Urinary bladder (tissue), 4 donors: ENCODE measurements at places on chromosomes 4 and X.

DNA sequence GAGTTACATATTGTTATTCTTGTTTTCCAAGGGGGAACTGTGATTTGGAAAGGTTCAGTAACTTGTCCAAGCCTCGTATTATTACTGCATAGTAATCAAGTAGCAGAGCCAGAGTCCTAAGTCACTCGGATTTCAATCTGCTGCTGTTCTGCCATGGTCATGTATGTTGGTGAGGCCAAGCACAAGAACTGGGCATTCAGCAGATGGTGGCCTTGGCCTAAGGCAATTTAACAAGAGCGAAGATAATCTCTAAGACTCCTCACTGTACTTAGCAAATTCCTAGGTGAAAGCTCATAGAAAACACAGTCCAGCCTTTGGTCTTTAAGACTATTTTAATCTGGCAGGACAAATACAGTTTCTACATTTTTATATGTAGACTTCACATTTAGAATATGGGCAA lies 64.8 kb downstream of the NDST3 start:
- no peak for DNase-seq

GRCh38 chr4:1380368-1381151 lies 25.7 kb downstream of the NKX1-1 start:
- DNase-seq, result no peak

DNA sequence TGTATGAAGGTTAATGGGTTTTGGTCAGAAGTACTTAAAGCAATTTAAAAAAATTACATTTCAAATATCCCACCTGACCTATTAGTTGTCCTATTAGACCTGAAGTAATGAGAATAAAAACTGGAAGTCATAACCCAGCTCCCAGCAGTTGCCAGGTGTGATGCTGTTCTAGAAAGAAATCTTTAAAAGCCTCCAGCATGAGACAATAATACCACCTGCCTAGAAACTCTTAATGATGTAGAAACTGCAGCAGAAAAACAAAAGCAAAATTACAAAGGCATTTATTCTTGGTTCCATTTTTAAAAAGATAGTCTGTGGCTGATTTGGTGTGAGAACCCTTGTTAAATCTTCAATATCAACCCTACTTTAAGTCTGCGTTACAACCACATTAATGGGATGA lies 1137.7 kb upstream of the TENM3 start:
- DNase-seq, result no peak

- no peak for DNase-seq
These were observed 29.8 kb downstream of the SLC9A6 start for GRCh38 chrX:136015016-136015415.

- DNase-seq, result no peak
These were observed 29.6 kb downstream of the PHOX2B start for GRCh38 chr4:41718907-41719306.

GRCh38 chr4:67054896-67055295 lies 490.4 kb downstream of the CENPC start:
- no peak for DNase-seq

DNA sequence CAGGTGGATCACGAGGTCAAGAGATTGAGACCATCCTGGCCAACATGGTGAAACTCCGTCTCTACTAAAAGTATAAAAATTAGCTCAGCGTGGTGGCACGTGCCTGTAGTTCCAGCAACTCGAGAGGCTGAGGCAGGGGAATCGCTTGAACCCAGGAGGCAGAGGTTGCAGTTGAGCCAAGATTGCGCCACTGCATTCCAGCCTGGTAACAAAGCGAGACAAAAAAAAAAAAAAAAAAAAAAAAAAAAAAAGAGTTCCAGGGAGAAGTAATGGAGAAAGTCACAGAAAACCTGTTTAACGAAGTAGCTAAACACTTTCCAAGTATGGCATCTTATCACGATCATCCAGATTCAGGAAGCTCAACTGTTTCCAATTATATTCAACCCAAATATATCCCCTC lies 10.9 kb downstream of the KLHL4 start:
- no peak for DNase-seq
